Activated CD4-positive, alpha-beta memory T cell treated with anti-CD3 and anti-CD28 coated beads, Interleukin-2, amount 10 ng/mL, durations not matched to agents 7 days and 5 days (primary cell): ENCODE measurements at places on chromosomes 1 and 21. TPM values are rescaled to one million over a fixed set of nuclear protein-coding genes. Genes with fewer than 3 reads are reported as not detected.

The RHEX gene
- not detected for total RNA-seq

The KRTAP12-2 gene
- not detected for total RNA-seq

DNA sequence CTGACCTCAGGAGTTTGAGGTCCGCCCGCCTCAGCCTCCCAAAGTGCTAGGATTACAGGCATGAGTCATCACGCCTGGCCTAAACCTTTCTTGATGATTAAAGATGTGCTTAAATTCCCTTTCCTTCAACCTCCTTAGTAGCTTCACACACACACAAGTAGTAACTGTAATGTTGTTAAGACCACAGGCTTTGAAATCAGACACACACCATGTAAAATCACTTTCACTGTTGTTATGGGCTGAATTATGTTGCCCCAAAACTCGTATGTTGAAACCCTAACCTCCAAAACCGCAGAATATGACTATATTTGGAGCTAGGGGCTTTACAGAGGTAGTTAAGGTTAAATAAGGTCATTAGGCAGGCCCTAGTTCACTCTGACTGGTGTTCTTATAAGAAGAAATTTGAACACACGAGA is 180.2 kb downstream of the NR5A2 start:
- no peak for DNase-seq
- no peaks in the 10 kb centered on the region for H3K36me3 ChIP-seq
- H3K27ac ChIP-seq, result no peak overlapping the region
- H3K27me3 ChIP-seq, result peaks cover 19% of the 10 kb centered on the region
- peaks cover 2% of the 10 kb centered on the region for H3K4me1 ChIP-seq

GRCh38 chr1:29924017-29924431 is 687.7 kb downstream of the PTPRU start:
- H3K27me3 ChIP-seq, result peaks cover 2% of the 10 kb centered on the region
- H3K36me3 ChIP-seq, result no peaks in the 10 kb centered on the region
- H3K4me3 ChIP-seq, result no peak overlapping the region
- no peak overlapping the region for H3K27ac ChIP-seq
- DNase-seq, result no peak
- no peaks in the 10 kb centered on the region for H3K4me1 ChIP-seq

DNA sequence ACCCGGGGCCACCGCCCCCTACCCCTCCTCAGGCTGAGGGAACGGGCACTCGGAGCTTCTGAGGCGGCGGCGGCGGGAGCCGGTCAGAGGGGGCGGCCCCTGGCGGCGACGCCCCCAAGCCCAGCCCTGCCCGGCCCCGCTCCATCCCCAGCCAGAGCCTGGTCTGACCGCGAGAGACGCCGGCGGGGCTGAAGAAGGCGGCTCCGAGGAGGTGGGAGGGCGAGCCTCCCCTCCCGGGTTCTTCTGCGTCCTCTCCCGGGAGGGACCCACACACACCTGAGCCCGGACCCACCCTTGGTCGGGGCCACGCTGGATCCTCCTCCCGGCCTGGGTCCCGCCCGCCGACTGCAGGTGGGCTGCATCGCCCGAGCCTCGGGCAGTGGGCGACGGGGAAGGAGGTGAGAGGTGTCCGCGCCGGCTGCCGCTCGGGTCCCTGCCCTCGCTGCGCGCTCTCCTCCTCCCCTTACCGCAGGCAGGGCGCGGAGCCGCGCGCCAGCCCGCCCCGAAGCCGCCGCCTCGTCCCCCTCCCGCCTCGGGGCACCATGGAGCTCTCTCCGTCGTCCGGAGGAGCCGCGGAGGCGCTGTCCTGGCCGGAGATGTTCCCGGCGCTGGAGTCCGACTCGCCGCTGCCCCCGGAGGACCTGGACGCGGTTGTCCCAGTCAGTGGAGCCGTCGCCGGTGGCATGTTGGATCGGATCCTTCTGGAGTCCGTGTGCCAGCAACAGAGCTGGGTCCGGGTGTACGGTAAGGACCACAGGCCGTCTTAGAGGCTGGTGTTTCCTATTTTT is at the start of gene RASAL2:
Gene RASAL2, plus strand, starts transcription at position 154 of the 788 bp plus-strand sequence. Its CDS starts 389 bp downstream, at position 543.
- no peak within 1 kb of the TSS for H3K4me3 ChIP-seq
- peaks cover 37% of the 10 kb centered on the region for H3K27me3 ChIP-seq
- H3K36me3 ChIP-seq, result peaks cover 10% of the 10 kb centered on the region
- no peak for DNase-seq

DNA sequence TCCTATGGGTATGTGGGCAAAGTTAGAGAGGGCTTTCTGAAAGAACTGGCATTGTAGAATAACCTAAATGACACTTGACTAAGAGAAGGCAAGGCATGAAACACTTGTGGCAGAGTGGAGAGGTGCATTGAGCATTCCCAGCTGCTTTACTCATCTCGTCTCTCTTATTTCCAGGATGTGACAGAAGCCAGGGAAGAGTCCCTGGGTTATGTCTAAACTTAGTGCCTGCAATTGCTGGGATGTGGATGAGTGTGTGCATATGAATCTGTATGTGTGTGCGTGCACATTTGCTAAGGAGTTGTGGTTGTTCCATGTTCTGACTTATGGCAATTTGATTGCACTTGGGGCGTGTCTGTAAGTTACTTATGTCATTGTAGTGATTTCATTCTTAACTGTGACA is 1326.5 kb upstream of the B3GALT2 start:
- H3K4me3 ChIP-seq, result no peak overlapping the region
- no peaks in the 10 kb centered on the region for H3K4me1 ChIP-seq
- H3K27me3 ChIP-seq, result no peaks in the 10 kb centered on the region
- H3K36me3 ChIP-seq, result no peaks in the 10 kb centered on the region

GRCh38 chr1:107010582-107010981 is 45.9 kb upstream of the PRMT6 start:
- no peak overlapping the region for H3K4me3 ChIP-seq
- no peaks in the 10 kb centered on the region for H3K36me3 ChIP-seq
- no peak for DNase-seq
- H3K27ac ChIP-seq, result no peak overlapping the region
- no peaks in the 10 kb centered on the region for H3K4me1 ChIP-seq
- H3K27me3 ChIP-seq, result no peaks in the 10 kb centered on the region

GRCh38 chr1:17745479-17745955 is 9.6 kb upstream of the ACTL8 start:
- H3K27me3 ChIP-seq, result no peaks in the 10 kb centered on the region
- no peak overlapping the region for H3K4me3 ChIP-seq
- H3K27ac ChIP-seq, result no peak overlapping the region
- DNase-seq, result no peak
